ENCODE measurements at places on chromosomes 6 and 20. TPM values are rescaled to one million over a fixed set of nuclear protein-coding genes. Genes with fewer than 3 reads are reported as not detected.

DNA sequence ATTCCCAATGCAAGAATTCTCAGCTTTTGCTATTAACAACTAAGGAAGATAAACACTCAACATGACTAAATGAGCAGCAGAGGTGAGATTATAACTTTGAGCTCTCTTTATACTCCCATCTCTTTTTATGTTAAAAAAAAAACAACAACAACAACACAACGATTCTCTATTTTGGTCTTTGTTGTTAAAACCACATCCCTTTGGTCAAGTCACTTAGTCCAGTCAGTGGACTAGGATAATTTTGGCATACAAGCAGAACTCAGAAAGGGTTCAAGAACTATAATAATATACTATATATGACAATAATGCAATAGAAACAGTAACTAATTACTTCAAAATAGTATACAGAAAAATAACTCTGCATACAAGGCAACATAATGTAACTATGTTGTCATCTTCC is 312.4 kb downstream of the RNGTT start:
- no peak for DNase-seq

DNA sequence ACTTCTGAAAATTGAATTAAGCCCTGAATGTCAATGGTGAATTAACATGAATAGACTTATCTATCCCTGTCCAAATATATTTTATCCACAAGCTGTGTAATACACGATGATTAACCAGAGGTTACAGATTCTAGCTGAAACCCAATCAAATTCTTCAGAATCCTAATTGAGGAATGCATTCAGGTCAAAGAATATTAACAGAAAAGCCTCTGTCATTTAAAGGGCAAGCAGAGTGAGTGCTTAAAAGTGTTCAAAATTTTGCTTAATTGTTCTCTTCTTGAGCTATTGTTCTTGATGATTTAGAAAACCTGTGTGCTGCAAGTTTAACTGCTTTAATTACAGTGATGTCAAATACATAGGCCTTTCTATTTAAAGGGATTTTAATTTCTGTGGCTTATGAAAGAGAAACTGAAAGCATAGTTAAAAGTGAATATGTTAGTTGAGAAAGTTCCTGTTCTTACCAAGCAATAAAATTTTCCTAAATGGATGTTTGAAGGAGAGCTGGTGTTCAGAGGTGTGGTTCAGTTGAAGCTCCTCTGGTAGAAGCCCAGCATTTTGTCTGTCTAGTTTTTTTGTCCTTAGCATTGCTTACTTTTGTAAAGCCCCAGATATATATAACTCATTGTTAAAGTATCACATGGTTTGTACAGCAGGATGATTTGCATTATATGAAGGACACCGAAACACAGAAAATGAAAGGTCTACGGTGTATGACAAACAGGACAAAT is 466.3 kb upstream of the PLCB4 start:
- no peak for DNase-seq

DNA sequence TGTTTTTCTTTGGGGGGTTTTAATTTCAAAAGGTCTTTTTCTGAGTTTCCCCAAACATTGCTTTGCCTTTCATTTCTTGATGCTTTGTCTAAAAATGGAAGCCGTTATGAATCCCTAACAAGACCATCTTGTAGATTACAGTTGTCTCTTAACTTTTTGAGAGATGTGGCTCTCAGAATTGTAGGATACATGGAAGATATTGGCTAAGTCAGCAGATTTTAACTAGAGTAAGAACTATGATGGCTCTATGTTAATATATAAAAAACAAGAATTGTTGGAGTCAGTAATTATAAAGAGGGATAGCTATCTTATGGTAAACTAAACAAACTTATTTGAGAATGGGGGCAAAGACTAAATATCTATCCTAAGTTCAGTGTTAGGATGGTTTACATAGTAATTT is 96.6 kb upstream of the HS3ST5 start:
- DNase-seq = no peak

DNA sequence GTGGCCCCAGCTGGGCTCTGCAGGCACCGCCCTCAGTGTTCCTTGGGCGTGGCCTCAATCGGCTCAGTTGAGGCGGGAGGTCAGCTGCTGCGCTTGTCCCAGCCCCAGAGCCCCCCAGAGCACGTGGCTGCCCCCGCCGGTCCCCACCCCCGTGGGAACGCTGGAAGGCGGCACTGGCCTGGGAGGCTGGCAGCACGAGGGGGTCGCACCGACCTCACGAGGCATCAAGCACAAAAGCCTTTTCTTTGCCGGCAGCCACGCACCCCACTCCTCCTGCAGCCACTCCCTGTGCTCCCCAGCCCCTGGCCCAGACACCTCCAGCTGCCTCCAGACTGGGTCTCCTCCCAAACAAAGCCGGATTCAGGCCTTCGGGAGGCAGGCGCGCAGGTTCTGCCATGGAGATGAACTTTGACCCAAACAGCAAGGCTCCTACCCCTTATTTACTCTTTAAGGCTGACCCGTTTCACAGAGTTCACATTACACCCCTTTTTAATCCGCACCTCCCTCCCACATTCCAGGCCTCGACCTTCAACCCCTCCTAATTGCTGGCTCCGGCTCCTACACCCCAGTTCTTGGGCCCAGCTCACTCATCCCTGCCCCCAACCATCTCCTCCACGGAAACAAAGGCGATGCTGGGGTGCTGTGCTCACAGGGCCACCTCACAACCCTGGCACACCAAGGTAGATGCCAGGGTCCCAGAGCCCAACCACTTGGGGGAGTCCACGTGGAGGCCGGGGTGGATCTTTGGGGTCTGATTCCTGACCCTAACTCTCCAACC is 111.7 kb downstream of the NOL4L start:
- DNase-seq = no peak

GRCh38 chr6:103680116-103680515 is 1179.6 kb downstream of the HACE1 start:
- DNase-seq = no peak

DNA sequence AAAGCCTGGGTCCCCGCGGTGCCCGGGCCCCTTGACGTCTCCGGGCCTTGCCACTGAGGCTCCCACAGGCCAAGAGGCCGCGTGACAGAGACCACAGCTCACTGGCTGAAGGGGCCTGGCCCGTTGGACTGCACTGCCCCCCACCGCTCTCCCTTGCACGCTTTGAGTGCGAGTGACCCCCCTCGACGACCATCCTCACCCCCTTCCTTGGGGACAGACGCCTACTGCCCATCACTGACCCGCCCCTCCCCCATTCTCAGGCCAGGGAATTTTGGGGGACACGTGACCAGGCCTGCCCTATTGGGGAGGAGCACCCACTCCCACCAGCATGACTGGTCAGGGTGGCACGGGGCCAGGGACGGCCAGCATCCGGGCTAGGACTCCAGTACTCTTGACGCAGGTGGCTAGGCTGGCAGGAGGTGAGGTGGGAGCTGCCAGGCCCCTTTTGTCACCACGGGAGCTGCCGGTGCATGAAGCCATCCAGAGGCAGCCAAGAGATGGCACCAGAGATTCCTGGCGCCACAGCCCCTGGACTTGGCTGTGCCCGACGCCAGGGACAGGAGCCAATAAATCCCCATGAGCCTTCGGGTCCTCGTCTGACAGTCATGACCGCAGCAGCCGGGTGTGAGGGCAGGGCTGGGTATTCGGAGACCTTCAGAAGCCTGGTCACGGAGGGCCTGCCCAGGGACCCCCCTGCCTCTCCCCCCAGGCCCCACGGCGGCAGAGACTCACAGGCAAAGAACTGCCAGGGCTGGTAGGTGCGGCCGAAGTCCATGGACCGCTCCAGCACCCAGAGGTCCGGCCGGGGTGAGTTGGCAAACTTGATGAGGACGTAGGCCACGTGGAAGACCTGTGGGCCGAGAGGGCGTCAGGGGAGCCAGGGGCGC is 14.5 kb downstream of the LAMA5 start:
- no peak for DNase-seq

GRCh38 chr6:127277878-127278843 is 11.5 kb downstream of the RNF146 start:
- DNase-seq = no peak

GRCh38 chr20:62977613-62978560 is 25.4 kb downstream of the SLC17A9 start:
- DNase-seq = no peak

- no peak for DNase-seq
Measured at GRCh38 chr6:167996424-167997199, 859 bp upstream of the KIF25 start.

- DNase-seq = no peak
Measured at GRCh38 chr6:113458368-113459010, 398.7 kb upstream of the MARCKS start.

GRCh38 chr20:59676851-59677182 is 72.5 kb downstream of the PHACTR3 start:
- no peak for DNase-seq

GRCh38 chr20:53692465-53693067 is 98.9 kb upstream of the ZNF217 start:
- no peak for DNase-seq

GRCh38 chr6:42610416-42610815 is 46.6 kb downstream of the UBR2 start:
- no peak for DNase-seq

- DNase-seq = no peak
Measured at GRCh38 chr6:41659935-41660334, 21.7 kb downstream of the MDFI start.

GRCh38 chr6:105207524-105208269 is 27.9 kb upstream of the POPDC3 start:
- DNase-seq = no peak

DNA sequence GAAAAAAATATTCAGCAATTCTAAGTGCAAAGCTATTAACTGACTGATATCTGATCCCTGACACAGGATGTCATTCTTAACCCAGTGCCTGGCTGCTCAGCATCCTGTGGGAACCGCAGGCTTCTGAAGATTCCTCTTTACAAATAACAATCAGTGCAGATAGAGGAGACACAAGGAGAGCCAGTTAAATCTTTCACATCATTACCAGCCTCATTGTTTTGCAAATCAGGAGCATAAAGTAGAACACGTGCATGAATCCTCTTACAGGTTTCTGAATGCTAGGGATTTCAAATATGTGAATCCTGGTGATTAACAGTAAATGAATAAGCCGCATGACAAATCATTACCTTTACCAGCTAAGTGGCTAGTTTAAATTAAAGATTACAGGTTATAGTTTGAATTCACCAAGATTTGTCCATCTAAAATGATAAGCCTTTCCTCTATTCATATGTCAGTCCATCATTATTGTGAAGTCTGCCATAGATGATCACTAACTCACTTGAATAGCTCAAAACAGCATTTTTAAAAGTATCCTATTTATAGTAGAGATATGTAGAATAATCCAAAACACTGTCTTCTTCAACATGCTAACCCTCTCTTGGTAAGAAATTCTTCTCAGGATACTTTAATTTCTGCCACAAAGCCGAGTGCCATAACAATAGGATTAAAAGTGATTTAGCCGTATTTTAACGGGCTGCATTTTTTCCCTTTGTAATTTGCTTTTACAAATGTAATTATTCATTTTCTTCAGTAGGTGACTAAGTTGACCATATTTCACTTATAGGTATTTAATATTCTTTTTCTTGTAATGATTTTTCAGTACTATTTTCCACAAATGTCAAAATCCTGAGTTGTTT is 367.3 kb upstream of the EPHA7 start:
- DNase-seq = peak; percentile 41

GRCh38 chr6:52725535-52726192 is 37.6 kb downstream of the GSTA2 start:
- DNase-seq = no peak

GRCh38 chr6:54621285-54621684 is 225.3 kb upstream of the FAM83B start:
- DNase-seq = no peak

DNA sequence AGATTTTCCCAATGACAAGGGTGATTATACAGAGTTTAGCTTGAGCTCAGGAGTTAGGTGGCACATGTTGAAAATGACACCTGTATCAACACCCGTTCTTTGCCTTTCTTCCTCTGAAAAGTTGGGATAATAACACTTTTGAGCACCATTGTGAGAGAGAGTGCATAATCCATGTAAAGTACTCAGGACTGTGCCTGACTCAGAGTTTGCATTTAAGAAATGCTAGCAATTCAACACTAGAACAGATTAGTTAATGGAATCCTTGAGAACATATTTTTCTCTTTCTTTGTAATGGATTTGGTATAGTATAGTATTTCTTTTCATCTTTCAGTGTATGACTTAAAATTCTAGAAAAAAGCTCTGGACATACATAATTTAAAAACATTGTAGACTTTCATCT is 449.2 kb downstream of the GJA1 start:
- no peak for DNase-seq

- DNase-seq = no peak
Measured at GRCh38 chr6:111070105-111071005, 16.9 kb upstream of the SLC16A10 start.

- DNase-seq = no peak
Measured at GRCh38 chr6:120938876-120939472, 395.3 kb downstream of the TBC1D32 start.

- no peak for DNase-seq
Measured at GRCh38 chr6:6681075-6681849, 92.7 kb downstream of the LY86 start.

GRCh38 chr20:50671626-50672025 is 19.7 kb downstream of the RIPOR3 start:
- no peak for DNase-seq

GRCh38 chr20:34190262-34190661 is 51.0 kb upstream of the ASIP start:
- no peak for DNase-seq

DNA sequence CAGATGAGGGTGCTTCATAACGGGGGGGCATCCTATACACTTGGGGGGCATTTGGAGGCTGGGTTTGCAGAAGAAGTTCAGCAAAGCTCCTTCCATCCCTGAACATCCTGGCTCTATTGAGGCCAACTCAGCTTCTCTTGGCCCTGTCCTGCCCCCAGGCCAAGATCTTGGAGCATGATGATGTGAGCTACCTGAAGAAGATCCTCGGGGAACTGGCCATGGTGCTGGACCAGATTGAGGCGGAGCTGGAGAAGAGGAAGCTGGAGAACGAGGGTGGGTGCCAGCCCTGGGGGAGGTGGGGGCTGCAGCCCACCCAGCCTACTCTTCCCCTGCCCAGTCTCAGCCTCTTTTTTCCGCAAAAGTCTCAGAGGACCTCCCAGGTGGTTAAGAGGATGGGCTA is 17.2 kb downstream of the GDAP1L1 start:
- no peak for DNase-seq

- no peak for DNase-seq
Measured at GRCh38 chr20:3326779-3327521, 80.5 kb downstream of the DNAAF9 start.

- DNase-seq = no peak
Measured at GRCh38 chr6:28607990-28608389, 82.3 kb downstream of the GPX5 start.

- DNase-seq = no peak
Measured at GRCh38 chr6:25026723-25027122, 91.0 kb upstream of the RIPOR2 start.

The NCR2 gene
- total RNA-seq = not detected

The HSPA1A gene
- 67.0 TPM for total RNA-seq

The FOXF2 gene
- total RNA-seq = 0.75 TPM

The NDUFAF5 gene
- 17.5 TPM for total RNA-seq

The MCM9 gene
- total RNA-seq = 17.9 TPM

The TCP11 gene
- total RNA-seq = not detected

The WFDC2 gene
- 78.5 TPM for total RNA-seq

The SIRPB1 gene
- 1.4 TPM for total RNA-seq

The JPH2 gene
- 2.4 TPM for total RNA-seq
